Fibroblast of villous mesenchyme (primary cell): ENCODE measurements at places on chromosomes 3 and 15. TPM values are rescaled to one million over a fixed set of nuclear protein-coding genes. Genes with fewer than 3 reads are reported as not detected.

DNA sequence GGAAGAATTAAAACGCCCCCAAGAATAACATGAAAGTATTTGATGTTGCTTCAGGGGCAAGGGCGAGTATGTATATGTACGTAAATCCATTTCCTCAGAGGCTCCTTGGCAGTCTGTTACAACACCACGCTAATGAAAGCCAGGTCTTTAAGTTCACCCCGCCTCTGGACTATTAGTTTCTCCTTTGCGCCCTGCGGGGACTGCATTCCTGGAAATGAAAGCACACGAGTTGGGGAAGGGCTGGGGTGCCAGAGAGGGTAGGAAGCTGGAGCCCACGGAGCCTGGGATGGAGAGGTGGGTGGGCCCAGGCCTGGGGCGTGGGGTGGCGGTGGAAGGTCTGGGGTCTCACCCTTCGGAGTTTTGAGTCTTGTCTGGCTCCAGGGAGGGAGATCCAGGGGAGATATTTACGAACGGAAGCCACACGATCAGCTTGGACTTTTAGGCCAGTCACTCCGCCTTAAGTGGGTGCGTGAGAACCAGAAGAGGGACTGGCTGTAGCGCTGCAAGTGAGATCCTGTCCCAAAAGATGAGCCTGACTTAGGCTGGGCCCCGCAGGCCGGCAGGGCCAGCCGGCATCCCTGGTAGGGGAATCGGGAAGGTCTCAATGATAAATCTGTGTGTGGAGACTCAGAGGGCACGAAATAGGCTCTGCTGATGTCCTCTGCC, 1.6 kb upstream of the PLCL2 start:
- DNase-seq = peak; percentile 64

DNA sequence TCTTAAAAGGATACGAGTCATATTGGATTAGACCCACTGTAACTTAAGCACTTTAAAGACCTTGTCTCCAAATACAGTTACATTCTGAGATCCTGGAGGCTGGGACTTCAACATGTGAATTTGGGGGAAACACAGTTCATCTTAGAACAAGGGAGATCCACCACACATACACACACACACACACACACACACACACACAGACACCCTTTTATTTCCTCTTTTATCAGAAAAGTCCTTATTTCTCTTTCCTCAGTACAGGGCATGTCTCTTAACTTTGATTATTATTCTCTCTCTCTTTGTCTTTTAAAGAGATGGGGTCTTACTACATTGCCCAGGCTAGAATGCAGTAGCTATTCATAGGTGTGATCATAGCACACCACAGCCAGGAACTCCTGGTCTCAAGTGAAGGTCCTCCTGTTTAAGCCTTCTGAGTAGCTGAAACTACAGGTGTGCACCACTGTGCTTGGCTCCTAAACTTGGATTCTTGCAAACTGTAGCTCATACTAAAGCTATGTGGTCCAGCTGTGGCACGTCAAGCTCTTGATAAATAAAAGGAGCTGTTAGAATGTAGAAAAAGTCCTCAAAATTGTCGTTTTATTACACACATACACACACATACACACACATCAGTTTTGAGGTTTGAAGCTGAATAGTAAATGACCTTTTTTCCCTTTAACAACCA, 7.4 kb downstream of the GOLM2 start:
- no peak for DNase-seq

DNA sequence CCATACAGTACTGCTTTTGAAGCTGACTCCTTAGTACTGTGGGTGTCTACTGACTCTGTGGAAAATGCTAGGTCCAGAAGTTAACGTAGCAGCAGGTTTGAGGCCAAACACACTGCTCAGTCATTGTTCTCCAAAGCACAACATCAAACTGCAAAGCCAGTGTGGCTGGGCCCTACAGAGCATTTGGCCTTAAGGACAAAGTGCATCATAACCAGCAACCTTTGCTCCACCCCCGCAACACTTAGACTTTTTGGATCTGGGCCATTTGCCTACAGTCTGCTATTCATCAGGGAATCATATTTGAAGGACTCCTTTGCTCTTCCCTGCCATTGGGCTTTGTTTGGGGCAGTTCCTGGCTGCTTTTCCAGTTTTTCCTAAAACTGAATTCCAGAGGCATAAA, 43.1 kb upstream of the ARL6 start:
- DNase-seq = no peak

- peak; percentile 77 for DNase-seq
These were observed 887.3 kb downstream of the NTRK3 start for GRCh38 chr15:87369269-87369668.

DNA sequence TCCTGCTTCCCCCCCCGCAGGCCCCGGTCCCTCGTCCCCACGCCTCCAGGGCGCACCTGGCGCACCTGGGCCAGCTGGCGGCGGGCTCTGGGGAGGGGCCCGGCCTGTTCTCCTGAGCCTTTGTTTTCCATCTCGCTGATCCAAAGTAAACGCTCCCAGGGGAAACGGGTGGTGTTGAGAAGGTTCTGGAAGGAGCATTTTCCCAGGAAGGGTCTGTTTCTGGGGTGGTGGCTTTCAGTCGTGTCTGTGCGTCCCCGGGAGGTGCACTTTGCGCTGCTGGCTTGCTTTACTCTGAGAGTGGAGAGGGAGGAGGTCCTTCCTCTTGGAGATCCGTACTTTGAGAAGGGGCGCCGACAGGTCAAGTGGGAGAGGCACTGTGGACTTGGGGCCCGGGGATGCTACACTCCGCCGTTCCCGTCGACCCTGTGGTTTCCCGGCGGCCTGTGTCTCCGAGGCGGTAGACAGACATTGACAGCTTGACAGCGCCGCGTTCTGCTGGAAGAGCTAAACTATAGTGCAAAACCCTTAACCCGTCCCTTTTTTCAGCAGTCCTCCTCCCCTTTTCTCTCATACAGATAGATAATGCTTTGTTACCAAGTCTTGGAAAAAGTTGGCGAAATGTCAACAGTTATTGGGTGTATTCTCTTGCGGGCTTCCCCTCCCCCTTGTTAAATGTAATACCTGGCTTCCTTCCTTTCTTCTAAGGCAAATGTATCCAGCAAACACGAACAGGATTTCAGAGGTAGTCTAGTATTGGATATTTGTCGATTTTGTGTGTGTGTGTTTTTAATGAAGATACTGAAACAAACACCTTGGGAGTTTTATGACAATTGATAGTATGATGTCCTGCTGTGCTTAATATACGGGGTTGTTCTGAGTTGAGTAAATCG, 6.5 kb downstream of the TPM1 start:
- DNase-seq = peak; percentile 58

Gene INSYN1
- total RNA-seq = under 0.01 and 0.64 TPM in 2 replicates

Gene PTX3
- 22.5 and 47.0 TPM in 2 replicates for total RNA-seq

- peak; percentile 40 for DNase-seq
These were observed 14.5 kb downstream of the BTD start for GRCh38 chr3:15616053-15616452.

GRCh38 chr3:113117511-113118234, 93.7 kb upstream of the BOC start:
- DNase-seq = peak; percentile 35

DNA sequence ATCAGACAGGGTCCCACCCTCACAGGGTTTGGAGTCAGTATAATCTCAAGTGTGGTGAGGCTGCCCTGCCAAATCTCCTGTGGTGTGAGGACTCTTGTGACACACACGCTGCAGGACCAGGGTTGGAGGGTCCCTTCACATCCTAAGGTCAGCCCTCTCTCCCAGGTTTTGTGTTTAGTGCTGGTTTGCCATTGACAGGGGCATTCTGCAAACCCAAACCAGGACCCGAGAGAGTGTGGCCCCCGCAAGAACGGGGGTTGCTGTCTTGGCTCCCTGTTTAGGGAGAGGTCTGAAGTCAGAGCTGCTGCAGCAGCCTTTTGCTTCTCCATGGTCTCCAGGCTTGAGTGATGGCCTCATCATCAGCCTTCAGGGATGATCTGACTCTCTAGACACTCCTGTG, 14.7 kb downstream of the FAM107A start:
- no peak for DNase-seq

DNA sequence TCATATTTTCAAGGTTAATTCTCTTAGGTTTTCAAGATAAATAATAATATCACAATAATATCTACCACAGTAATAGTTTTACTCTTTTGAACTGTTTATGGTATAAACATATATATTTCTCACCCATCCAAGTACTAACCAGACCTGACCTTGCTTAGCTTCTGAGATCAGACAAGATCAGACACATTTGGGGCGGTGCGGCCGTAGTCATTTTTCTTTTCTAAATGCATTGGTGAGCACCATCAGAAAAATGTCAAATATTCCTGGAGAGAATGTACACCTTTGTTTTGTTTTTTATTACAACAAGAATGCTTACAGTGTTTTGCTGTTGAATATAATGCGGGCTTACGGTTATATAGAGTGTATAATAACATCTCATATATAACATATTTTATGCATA, 267.8 kb downstream of the ADAMTS17 start:
- no peak for DNase-seq

GRCh38 chr15:90994059-90994416, 297 bp downstream of the PRC1 start:
- DNase-seq = no peak

Gene CLDN11
- total RNA-seq = 276 and 411 TPM in 2 replicates

Gene SCN11A
- under 0.01 TPM in 2 replicates for total RNA-seq

Gene SEMA7A
- total RNA-seq = 16.8 and 24.6 TPM in 2 replicates
